ENCODE measurements at places on chromosomes 3 and 15. TPM values are rescaled to one million over a fixed set of nuclear protein-coding genes. Genes with fewer than 3 reads are reported as not detected.

DNA sequence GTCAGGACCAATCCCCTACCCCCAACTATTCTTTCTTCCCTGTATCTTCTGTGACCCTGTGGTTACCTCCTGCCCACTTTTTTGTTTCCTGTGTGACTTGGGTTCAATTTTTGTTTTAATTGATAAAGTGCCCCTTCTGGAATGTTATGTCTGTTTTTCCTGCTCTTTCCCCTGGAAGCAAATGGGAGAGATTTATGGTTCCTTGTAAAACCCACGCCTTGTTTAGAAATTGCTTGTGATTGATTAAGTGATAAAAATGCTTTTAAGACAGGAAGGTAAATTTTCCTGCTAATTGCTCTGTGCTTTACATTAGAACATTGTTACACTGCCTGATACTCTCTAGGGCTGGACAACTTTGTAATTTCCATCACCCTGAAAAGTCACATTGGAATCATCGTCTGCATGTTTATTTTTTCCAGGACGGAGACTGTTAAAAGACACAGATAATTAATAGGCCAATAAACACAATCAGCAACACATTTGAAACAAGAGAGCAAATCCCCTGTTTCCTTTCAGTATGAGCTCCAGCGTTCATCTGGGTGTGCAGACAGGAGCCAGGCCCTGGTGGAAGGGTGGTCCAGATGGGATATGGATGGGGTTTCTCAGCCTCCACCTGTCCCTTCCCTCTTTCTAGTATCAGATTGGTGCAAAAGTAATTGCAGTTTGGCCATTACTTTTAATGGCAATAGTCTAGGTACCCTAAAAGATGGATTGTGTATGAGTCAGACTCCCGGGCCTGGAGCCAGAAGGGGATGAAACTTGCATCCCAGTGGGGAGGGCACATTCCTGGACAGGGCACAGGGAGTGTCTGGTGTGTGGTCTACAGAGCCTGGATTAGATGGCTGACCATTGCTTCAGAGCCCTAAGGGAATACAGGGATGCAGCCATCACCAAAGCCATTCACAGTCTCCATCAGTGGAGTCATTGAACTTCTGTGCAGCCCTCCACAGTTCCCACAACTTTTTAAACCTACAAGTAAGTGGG lies 58.1 kb upstream of the AGBL1 start:
- no peaks in the 10 kb centered on the region for H3K27me3 ChIP-seq
- no peak overlapping the region for H3K27ac ChIP-seq
- no peaks in the 10 kb centered on the region for H3K36me3 ChIP-seq
- DNase-seq: peak; percentile 65
- no peak overlapping the region for H3K4me3 ChIP-seq
- H3K4me1 ChIP-seq: no peaks in the 10 kb centered on the region

DNA sequence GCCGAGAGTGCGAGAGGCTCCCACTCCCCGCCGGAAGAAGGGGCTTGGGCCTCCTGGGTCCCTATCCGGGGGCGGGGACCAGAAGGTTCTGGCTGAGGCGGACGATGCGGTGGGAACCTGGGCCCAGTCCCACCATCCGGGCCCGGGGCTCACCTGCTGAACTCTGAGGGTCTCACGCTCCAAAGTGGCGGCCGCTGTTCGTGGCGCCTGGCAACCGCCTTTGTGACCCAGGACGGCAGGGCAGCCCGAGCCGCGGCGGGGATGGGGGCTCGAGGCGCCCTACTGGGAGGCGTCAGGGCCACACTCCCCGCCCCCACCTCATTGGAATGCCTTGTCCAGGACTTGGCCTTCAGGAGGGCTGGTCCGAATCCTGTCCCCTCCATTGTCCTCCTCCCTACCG lies at the start of gene FANCD2OS:
Gene FANCD2OS (minus strand): TSS at position 165 of the 400 bp plus-strand sequence. CDS start 3,481 bp downstream, outside the sequence.
- no peaks in the 10 kb centered on the region for H3K4me1 ChIP-seq
- H3K4me3 ChIP-seq: no peak within 1 kb of the TSS
- H3K27me3 ChIP-seq: no peaks in the 10 kb centered on the region
- H3K36me3 ChIP-seq: no peaks in the 10 kb centered on the region

GRCh38 chr3:63519426-63519825 lies 133.0 kb upstream of the SNTN start:
- no peaks in the 10 kb centered on the region for H3K27me3 ChIP-seq
- DNase-seq: no peak
- H3K27ac ChIP-seq: no peak overlapping the region

- H3K27ac ChIP-seq: no peak overlapping the region
- no peaks in the 10 kb centered on the region for H3K36me3 ChIP-seq
- no peak overlapping the region for H3K4me3 ChIP-seq
- peaks cover 25% of the 10 kb centered on the region for H3K4me1 ChIP-seq
- no peak for DNase-seq
- no peaks in the 10 kb centered on the region for H3K27me3 ChIP-seq
These were observed 2.2 kb upstream of the ULK3 start for GRCh38 chr15:74845208-74845568.

- no peak overlapping the region for H3K27ac ChIP-seq
- H3K27me3 ChIP-seq: no peaks in the 10 kb centered on the region
- H3K4me1 ChIP-seq: no peaks in the 10 kb centered on the region
- no peak for DNase-seq
These were observed 249.5 kb downstream of the SQOR start for GRCh38 chr15:45884289-45884688.

- no peaks in the 10 kb centered on the region for H3K4me1 ChIP-seq
- no peaks in the 10 kb centered on the region for H3K27me3 ChIP-seq
- no peak for DNase-seq
- H3K36me3 ChIP-seq: no peaks in the 10 kb centered on the region
- no peak overlapping the region for H3K27ac ChIP-seq
These were observed 50.8 kb upstream of the GADL1 start for GRCh38 chr3:30945291-30945690.

DNA sequence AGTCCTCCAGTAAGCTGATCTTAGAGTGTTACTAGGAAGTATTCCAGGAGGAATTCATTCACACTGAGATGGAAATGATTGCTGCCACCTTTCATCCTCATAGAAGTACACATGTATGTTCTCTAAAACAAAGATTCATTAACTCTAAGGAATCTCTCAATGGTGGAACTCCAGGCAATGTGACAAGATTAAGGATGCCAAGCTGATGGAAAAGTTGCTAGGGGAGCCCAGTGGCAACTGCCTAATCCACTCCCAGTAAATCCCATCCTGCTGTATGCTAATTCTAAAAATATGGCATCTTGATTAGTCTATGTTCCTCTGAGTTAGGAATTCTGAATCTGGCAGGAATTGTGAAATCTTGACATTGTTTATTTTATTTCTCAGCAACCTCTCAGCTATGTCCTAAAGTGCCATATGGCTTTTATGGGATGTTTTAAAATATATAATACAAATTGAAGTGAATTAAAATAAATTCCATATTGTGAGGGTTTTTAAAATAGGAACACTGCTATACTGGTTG lies 210.0 kb upstream of the TRIM42 start:
- peaks cover 7% of the 10 kb centered on the region for H3K4me1 ChIP-seq
- H3K27me3 ChIP-seq: no peaks in the 10 kb centered on the region
- no peak overlapping the region for H3K27ac ChIP-seq

TMEM212 gene
- total RNA-seq: not detected

PARP14 gene
- total RNA-seq: 46.5 TPM

CFAP161 gene
- total RNA-seq: not detected

TM4SF18 gene
- total RNA-seq: 11.6 TPM

PLA2G4D gene
- not detected for total RNA-seq

GMNC gene
- 0.17 TPM for total RNA-seq

RASGRP1 gene
- total RNA-seq: 0.94 TPM

SCN5A gene
- total RNA-seq: 0.41 TPM
